ENCODE measurements at places on chromosomes 16 and 17.

DNA sequence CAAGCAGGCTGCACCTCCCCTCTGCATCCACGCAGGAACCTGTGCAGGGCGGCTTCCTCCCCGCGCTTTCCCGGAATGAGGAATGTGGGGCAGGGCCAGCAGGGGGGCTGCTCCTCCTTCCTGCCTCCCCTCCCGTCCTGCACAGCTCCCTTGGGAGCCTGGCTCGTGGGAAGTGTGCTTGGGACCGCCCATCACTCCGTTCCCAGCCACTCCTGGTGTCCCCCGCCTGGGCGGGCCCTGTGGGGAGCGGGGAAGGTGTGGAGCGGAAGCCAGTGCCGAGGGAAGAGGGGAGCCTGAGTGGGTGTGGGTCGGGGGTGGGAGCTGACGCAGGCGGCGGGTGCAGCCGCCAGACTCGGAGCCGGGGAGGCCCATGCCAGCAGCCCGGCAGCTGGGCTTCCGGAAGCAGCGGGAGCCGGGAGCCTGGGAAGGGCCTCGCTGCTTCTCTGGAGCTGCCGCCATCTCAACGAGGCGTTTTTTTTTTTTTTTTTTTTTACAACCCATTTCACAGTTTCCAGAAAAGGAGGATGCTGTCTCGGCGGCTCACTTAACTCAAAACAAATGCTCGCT is 24.1 kb downstream of the BAHCC1 start:
- peak; percentile 82 for DNase-seq

- DNase-seq: no peak
Measured at GRCh38 chr17:17052462-17053221, 10.4 kb downstream of the MPRIP start.

DNA sequence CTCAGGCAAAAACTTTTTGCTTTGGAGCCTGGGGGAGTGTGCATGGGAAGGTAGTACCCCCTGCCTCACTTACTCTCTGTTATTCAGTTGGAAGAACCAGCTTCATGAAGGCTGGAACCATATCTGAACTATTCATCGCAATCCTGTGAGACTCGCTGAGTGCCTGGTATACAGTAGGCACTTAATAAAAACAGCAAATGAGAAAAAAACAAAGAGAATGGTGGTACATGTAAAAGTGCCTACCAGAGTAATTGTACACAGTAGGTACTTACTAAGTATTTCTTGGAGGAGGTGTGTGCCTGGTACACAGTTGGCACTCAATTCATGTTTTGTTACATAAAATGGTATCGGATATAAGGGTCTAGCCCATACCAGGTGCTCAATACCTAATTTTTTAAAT is 75.2 kb downstream of the MYH11 start:
- DNase-seq: no peak

DNA sequence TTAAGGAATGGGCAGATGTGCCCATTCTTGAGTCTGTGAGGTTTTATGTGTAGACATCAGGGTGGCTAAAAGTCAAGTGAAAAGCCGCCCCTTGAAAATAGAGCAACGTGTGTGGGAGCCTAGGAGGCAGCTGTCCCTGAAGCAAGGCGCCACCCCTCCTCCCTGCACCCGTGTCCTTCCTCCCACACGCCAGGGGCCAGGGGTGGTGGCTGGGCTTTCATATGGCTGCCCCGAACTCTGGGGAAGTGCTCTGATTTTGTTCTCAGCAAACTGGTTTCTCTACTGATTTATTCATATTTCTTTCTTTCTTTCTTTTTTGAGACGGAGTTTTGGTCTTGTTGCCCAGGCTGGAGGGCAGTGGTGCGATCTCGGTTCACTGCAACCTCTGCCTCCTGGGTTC is 4.7 kb downstream of the ZNF750 start:
- DNase-seq: no peak

DNA sequence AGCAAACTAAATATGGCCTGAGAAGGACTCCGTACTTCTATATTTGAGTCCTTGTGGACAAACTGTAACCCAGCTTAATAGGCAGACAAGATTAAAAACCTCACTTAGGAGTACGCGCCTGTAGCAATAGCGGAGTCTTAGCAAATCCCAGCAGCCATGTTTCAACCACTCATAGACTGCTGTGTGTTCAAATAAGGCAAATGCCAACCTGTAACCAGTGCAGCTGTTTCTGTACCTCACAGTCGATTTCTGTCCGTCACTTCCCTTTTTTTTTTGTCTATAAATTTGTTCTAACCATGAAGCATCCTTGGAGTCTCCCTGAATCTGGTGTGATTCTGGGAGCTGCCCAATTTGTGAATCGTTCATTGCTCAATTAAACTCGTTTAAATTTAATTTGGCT is 30.2 kb downstream of the TANC2 start:
- DNase-seq: no peak

DNA sequence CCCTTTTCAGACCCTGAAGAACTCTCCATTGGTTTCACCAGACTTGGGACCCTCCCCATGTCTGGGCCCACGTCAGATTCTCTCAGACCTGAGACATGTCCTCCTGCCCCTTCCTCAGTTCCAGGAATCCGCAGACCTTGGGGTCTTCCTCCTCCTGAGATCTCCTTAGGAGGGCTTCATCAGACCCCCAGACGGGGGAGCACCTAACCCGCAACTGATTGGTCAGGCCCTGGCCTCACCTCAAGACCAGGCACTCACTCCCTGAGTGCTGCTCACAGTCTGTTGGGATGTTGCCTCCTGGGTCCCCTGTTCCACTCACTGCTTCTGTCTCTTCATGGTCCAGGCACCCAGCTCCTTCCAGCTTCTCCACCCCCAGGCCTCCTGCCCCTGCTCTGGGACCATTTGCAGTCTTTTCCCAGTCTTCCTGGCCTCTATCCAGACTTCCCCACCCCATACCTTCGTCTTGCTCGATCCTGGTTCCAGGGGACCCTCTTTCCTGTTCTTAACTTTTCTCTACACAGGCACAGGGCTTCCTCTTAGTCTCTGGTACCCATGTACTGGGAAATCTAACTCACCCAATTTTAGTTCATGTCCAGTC is 1.2 kb downstream of the GID4 start:
- no peak for DNase-seq

GRCh38 chr16:28977703-28978662 is 3.4 kb downstream of the SPNS1 start:
- no peak for DNase-seq

GRCh38 chr17:43599835-43600234 is 53.7 kb upstream of the ETV4 start:
- DNase-seq: no peak

GRCh38 chr17:42038221-42038973 is 12.0 kb downstream of the C17orf113 start:
- no peak for DNase-seq

GRCh38 chr16:2007081-2007836 is 2.4 kb downstream of the ZNF598 start:
- DNase-seq: no peak

GRCh38 chr17:2244545-2245525 is 58.8 kb downstream of the SMG6 start:
- peak; percentile 85 for DNase-seq

DNA sequence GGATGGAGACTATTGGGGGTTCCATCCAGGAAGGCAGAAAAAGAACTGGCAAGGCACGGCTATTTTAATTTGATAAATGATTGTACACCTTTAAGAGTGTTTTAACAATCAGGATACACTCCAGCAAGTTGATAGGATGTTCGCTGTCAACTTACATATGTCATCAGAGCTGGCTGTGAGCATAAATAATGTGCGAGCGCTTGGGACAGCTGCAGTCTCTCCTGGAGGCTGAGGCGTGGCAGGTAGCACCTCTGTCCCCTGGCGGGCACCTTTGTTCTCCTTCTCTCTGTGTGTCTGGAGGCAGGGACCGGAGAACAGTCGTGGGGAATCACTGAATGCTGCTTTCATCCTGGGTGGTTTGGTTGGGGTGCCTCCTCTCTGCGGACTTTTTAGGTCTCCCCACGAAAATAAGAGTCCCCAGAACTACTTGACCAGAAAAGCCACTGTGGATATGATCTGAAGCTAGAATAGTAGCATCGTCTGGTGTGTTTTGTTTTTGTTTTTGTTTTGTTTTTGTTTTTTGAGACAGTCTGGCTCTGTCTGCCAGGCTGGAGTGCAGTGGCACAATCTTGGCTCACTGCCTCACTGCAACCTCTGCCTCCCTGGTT is 9.4 kb downstream of the BAHCC1 start:
- peak; percentile 59 for DNase-seq

- no peak for DNase-seq
Measured at GRCh38 chr17:28756049-28756804, 12.4 kb downstream of the TRAF4 start.

DNA sequence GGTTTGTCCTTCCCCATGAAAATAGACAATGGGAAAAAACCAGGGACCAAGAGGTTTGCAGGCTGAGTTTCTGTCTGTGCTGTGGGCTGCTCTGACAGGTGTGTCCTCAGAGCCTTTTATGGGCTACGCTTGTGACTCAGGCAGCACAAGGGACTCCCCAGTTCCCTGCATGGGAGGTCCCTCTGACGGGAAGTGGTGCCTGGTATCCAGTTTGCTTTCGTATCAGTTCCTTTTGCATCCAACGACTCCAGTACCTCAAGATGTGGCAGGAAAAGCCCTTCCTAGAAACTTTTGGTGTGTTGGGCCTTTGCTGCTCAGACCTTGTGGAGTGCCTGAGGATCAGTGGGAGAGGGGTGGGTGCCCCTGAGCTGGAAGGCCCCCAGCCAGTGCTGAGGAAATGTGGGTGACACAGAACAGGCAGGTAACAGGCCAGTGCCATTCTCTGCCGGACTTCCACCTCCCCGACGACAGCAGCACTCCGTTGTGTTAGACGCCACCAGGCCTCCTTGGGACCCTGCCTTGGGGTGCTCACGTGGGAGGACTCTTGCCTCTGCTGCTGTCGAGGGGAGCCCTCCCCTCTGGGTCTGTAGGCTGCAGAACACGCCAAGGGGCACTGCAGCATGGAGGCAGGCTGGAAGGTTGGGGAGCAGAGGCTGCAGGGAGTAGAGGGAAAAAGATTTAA is 38.4 kb upstream of the IRF8 start:
- no peak for DNase-seq

GRCh38 chr17:37607637-37608331 is 1.4 kb downstream of the SYNRG start:
- peak; percentile 32 for DNase-seq

GRCh38 chr17:62963296-62963695 is 2.7 kb upstream of the TANC2 start:
- DNase-seq: no peak

DNA sequence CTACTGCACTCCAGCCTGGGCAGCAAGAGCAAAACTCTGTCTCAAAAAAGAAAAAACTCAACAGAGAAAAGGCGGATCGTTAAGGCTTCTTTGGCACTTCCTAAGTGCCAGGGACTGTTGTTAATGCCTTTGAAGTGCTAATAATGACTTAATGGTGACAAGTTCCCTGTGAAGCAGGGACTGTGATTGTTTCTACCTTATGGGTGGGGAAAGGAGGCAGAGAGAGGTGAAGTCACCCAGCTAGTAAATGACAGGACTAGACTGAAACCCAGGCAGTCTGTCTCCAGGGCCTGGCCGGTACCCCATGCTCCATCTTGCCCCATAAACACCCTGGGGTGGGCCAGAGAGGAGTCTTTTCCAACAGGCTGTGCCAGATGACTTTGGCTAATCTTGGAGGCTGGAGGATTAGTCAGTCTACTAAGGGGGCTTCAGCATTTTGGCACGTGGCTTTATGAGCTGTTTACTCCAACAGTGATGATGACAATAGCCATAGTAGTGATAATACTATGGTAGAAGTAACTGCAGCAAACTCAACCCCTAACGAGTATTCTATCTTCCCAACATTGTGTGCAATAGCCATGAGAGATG is 26.9 kb downstream of the ABCC1 start:
- DNase-seq: no peak

DNA sequence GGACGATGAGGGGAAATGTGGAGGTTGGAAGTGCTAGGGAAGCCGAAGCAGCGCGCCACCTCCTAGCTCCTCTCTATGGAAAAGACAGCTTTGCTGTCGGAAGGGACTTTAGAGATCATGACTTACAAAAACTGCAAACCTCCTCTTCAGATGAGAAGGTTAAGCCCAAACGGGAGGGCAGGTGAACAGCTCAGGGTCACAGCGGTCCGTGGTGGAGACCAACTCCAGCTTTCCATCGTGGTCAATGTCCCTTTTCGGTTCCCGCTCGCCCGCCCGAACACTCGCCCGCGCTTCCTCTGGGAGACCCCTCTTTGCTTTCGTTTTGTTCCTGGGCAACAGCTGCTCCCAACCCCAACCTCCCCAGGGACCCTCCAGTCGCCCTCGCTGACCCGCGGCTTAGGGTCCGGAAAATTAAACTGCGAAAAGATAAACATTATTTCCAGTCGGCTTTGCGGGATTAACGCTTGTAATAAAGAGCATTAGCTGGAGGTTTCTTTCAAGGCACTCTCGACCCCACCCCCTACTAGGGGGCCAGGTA is 7.7 kb downstream of the IRX6 start:
- no peak for DNase-seq

- no peak for DNase-seq
Measured at GRCh38 chr16:26644912-26645543, 421.7 kb upstream of the C16orf82 start.
